Stimulated activated CD4-positive, alpha-beta T cell treated with anti-CD3 and anti-CD28 coated beads, Interleukin-15, amount 100 ng/mL, for 48 hours (primary cell): ENCODE measurements at places on chromosomes 1 and 21.

GRCh38 chr1:15271196-15271595, 24.2 kb downstream of the FHAD1 start:
- no peak for DNase-seq

GRCh38 chr1:20377516-20378270, 87.0 kb downstream of the VWA5B1 start:
- no peak for DNase-seq

- no peak for DNase-seq
These were observed 71.3 kb upstream of the B3GALNT2 start for GRCh38 chr1:235575597-235575996.

- DNase-seq, result no peak
These were observed 18.5 kb upstream of the TMEM222 start for GRCh38 chr1:27303509-27303908.

GRCh38 chr1:90708826-90709225, 8.3 kb downstream of the BARHL2 start:
- DNase-seq, result no peak
